RCC 7860 (cell line): ENCODE measurements at places on chromosomes 3 and 15.
A peak's percentile ranks its signal among the peaks of the same experiment; 100 is the strongest.

GRCh38 chr15:54089776-54090175 is 111.5 kb downstream of the UNC13C start:
- DNase-seq: no peak

DNA sequence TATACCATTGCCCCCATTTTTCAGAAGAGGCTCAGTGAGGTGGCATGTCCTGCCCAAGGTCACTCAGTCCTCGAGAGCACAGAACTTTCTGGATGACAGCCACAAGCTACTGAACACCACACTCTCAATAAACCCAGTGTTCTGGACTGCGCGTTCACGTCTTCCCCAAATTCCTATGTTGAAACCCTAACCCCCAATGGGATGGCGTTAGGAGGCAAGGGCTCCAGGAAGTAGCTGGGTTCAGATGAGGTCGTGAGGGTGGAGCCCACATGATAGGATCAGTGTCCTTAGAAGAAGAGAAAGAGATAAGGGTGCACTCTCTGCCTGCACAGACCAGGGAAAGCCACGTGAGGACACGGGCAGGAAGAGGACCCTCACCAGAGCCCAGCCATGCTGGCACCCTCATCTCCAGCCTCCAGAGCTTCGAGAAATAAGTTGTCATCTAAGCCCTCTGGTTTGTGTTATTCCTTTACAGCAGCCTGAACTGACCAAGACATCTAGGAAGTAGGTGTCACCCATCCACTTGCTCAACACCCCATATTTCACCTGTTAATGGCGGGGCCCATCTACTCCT is 324.0 kb downstream of the UACA start:
- no peak for DNase-seq

GRCh38 chr3:126134219-126134975 is 46.0 kb downstream of the ALDH1L1 start:
- DNase-seq: no peak

DNA sequence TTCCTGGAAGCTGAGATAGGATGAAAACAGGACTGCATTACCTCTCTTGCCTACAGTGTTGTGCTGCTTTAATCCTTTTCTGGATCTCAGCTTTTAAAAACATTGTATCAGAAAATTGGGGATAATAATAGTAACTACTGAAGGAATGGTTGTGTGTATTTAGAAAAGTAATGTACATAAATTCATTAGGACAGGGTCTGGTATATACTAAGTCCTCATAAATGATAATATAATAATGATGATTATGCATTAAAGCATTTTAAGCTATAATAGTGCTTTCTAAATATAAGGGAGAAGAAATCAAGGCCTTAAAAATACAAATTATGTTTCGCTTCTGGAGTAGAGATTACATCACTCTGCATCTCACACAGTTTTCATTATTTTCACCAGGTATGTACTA is 530.1 kb downstream of the ZNF385D start:
- no peak for DNase-seq

GRCh38 chr3:189122110-189122509 is 49.7 kb upstream of the TPRG1 start:
- no peak for DNase-seq

DNA sequence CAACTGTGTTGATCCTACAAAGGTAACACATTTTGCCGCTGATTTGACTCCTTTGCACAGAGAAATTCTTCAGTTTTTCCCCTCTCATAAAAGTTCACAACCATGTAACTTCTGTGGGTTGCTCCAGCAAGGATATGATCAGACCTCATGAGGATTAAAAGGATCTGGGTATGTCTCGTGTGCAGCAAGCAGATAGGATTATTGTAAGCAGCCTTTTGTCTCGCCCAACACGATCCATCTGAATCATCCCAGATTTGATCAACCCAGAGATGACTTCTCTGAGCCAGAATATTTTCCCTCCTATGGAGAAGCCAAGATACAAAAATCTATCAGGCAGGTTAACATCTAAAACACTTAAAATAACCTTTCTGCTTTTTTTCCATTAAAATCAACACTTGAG is 12.8 kb upstream of the BNIP2 start:
- DNase-seq: no peak

DNA sequence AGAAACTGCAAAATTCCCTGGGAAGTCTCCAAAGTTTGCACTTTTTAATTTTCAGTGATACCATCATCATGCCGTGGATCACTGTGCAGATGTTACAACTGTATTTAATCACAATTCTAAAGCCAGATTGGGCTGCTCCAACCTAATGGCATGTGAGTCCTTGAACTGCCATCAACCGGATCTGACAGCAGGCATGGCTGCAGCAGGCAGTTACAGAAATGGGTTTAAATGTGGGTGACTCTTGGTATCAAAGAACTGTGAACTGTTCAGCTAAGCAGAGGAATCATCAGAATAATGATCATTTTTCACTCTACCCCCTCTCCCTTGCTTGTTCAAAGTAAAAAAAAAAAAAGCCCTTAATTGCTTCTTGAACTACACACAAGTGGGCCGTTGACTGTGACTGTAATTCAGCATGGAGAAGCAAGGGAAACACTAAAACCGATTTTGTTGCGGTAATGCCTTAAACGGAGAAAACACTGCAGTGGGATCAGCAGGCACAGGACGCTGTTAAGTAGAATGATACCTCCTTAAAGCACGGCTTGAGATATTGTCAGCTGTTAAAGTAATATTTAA is 152.4 kb downstream of the RORA start:
- no peak for DNase-seq

DNA sequence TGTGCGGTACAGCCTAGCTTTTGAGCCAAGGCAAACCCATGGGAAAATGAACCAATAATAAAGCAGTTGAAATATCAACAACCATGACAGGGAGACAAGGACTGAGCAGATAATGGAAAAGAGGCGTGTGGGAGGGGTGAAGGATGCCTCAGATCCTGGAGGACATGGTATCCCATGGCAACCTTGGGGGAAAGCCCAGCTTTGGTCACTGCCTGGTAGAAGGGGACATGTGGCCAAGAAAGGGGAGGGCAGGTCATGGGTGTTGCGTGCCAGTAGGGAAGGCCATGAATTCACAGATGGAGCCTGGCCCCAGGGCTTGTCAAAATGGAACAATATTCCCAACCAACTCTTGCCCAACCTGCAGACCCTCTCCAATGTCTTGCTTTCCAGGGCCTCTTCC is 140.5 kb upstream of the SMAD3 start:
- no peak for DNase-seq

DNA sequence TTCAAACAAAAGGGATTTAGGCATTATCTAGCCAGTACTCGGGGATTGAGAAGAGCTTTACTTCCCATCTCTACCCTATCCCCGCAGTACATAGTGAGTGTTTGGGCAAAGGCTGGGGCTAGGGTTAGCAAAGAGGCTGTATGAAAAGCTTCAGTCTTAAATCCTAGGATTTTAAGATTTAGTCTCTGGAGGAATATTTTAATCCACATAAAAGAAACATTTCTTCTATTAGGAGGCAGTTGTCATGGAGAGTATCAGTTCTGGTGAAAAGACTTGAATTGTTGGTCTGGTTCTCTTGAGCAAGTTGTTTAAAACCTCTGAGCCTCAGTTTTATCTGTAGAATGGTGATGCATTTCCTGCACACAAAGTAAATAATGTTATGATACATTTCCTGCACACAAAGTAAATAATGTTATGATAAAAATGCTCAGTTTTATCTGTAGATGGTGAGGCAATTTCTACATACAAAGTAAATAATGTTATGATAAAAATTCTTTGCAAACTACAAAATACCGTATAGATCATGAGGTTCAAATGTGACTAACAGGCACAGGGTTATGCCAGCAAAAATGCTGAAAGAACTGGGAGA is 53.9 kb upstream of the ZBED2 start:
- no peak for DNase-seq

GRCh38 chr3:139642996-139643395 is 34.8 kb downstream of the NMNAT3 start:
- no peak for DNase-seq

DNA sequence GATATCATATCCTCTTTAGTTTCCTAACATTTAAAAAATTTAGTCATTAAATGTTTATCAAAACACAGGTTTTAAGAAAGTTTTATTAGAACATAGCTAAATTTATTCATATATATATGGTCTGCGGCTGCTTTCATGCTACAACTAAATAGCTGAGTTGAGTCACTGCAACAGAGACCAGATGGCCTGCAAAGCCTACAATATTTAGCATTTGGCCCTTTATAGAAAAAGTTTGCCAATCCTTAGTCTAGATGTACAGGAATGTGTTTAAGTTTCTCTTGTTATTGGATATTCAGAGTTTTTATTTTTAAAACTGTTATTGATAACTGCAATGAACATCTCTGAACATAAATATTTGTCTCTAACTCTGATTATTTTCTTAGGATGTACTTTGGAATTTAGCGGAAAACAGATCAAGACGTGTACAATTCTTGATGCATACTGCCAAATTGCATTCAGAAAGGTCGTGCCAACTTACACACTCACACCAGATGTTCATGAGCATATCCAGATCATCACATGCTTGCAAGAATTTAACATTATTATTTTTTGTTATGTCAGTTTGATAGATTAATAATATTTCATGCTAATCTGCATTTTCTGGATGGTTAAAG is 157.9 kb downstream of the STAC start:
- no peak for DNase-seq

DNA sequence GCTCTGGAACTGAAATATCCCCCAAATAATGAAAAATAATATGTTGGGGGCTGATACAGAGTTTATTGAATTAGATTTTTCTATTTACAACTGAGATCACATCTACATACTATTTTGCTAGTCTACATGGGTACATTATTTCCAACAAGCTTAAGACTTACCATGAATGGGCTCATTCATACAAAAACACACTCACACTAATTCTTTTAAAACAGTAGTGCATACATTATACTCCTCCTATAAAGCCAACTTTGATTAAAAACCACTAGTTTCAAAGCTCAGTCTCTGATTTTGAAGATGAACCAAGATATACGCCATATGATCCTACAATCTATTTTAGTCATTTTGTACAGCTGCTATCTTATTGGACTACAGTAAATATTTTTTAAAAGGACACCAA is 24.9 kb downstream of the TSPAN3 start:
- DNase-seq: no peak

DNA sequence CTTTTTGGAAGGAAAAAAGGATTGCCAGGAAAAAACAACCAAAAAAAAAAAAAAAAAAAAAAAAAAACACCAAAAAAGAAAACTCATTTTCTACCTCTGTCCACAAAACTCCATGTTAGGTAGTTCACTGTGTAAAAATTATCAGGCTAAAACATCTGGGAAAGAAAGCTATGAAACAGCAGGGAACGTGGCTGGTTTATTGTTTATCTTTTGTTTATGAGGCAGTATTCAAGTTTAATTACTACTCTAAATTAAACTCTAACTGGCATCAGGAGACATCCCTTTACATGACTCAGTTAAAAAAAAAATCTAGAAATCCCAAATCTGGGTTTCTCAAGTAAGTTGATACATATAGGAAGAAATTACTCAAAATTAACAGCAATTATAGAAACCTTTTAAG is 21.8 kb downstream of the MEIS2 start:
- no peak for DNase-seq

- no peak for DNase-seq
Observed at GRCh38 chr3:115363071-115363470, 216.0 kb upstream of the ZBTB20 start.

- DNase-seq: no peak
Observed at GRCh38 chr3:141246958-141247301, 15.3 kb downstream of the PXYLP1 start.

DNA sequence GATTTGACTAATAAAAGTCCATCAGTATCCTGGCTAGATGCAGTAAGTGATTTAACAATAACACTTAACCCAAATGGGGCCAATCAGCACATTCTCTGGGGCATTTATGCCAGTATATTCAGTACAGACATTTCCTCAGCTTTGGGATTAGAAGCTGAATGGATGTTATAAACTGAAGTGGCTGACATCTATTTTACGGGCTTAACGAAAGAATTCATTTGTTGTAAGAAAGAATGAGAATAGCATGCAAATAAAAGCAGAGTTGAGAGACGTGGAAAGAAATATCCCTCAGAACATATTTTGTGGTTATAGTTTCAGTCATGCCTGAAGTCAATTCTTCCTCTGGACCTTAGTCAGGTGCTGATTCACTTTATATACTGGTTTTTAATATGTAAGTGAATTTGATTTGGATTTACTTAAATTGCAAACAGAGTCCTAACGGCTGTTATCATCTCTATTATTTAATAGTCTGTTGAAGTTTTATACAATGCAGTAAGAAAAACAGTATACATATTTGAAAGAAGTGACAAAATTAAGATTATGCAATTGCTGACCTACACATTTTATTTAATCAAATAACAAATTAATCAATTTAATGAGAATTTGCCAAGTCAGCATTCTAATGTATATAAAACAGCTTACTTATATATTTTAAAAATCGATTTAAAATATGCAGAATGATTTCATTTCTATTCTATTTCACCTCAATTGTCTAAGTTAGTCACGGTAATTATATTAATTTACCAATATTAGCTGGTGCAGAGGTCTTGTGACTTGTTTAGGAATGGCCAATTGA is 513.9 kb upstream of the CADM2 start:
- DNase-seq: no peak

GRCh38 chr15:35690698-35691116 is 144.7 kb upstream of the DPH6 start:
- DNase-seq: peak; percentile 51

DNA sequence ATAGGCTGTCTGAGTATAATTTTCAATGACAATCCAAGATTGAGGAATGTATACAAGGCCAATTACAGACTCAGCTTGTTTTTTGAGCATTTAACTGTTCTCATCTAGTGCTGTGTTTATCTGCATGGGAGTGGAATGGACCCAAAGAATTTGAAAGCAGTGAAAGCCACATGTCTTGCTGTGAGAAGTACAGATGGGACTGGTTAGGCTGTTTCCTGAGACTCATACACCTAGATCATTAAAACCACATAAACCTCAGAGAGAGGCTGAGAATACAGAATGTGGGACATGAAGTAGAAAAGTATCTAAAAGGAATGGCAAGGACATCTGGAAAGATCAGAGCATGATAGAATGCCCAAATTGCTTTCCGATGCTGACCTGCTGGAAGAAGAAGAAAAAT is 224.6 kb downstream of the NLGN1 start:
- DNase-seq: no peak

- DNase-seq: peak; percentile 60
Observed at GRCh38 chr15:37789881-37790280, 144.6 kb upstream of the TMCO5A start.

DNA sequence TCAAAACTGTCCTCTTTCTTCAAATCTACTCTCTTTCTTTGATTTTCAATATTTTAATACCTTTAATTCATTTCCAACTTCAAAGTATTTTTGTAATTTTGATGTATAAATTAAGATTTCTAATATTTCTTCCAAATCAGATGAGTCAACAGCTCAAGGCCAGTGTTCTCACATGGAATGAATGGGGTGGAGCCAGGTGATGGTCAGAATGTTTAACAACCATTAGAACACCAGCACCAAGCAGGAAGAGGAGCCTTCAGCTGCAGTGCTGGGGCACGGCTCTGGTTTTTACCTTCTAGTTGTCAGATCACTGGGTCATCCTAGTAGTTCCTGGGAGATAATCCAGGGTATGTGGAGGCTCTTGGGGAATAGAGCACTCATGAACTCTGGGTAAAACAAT is 494.5 kb upstream of the PDZRN3 start:
- no peak for DNase-seq
